ENCODE measurements at places on chromosomes 3 and 15.

DNA sequence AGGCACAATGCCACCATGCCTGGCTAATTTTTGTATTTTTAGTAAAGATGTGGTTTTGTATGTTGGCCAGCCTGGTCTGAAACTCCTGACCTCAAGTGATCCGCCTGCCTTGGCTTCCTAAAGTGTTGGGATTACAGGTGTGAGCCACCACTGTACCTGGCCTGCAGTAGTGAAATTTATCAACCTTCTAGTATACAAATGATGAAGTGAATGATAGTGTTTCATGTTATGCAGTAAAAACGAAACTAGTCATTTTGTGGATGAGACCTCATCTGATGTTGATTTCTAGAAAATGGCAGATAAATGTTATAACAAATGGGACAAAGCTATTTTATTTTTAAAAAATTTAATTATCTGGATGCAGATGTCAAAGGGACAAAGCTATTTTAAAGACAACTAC, 32.9 kb downstream of the NXPE3 start:
- no peak for DNase-seq

GRCh38 chr3:179063945-179064560, 7.6 kb downstream of the ZMAT3 start:
- DNase-seq, result no peak

DNA sequence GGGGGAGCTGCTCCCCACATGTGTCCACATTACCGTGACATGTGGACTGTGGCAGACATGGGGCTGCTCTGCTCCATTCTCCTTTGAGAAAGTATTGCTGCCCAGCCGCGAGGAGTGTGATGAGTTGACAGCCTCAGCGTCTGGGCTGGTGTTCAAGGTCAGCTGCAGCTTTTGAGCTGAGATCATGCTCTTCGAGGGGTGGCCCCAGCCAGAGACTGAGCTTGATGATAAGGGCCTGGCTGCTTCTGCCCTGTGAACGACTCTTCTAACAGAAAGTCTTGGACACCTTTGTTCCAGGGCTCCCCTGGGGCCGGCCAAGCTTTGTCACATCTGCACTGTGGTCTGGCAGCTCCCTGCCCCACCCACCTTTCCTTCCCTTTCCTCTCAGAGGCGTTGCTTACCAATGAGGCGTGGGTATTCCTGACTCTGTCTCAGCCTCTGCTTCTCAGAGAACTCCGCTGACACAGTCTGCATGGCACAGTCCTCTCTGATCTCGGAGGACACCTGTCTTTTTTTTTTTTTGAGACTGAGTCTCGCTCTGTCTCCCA, 86.6 kb downstream of the CHRD start:
- DNase-seq, result peak; percentile 45

DNA sequence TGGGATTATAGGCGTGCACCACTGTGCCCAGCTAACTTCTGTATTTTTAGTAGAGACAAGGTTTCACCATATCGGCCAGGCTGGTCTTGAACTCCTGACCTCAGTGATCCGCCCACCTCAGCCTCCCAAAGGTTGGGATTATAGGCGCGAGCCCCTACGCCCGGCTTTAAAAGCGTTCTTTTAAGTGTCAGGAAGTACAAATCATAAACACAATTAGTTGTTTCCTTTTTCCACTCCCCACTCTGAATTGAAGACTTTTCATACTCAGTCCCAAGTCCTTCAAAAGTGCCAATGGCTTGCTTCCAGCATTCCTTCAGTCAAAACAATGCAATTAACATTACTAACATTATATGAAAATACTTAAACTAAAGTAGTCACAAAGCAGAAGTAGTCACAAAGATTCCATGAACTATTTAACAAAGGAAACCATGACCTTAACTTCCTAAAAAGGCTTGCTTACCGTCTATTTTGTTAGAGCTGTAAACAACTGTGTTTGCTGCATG, 8.1 kb downstream of the WDR82 start:
- no peak for DNase-seq

DNA sequence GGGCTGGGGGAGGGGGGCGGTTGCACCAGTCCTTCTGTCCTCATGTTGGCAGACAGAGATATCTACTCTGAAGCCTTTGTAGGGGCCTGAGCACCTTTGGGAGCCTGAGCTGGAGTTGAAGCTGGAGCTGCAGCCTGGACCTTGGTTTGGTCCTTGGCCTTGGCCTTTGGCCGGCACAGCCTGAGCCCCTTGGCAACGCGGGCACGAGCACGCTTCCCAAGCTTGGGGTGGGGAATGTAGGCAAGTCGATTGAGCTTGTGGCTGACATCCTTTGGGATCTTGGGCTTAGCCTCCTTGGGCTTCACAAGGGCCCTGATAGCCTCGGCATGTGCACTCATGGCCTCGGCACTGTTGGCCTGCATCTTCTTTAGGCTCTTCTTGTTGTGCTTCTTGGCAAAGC, 8.1 kb upstream of the ST6GAL1 start:
- no peak for DNase-seq

- peak; percentile 59 for DNase-seq
Observed at GRCh38 chr3:141050576-141051442, at the start of gene SPSB4. Gene SPSB4, plus strand, starts transcription at chr3:141051347. Its CDS starts 14,758 bp downstream, at chr3:141066105.

GRCh38 chr3:54899273-54899672, 28.6 kb downstream of the LRTM1 start:
- no peak for DNase-seq

- DNase-seq, result no peak
Observed at GRCh38 chr3:113501597-113501996, 13.4 kb downstream of the SPICE1 start.

- no peak for DNase-seq
Observed at GRCh38 chr3:196047391-196048030, 34.4 kb downstream of the TFRC start.

DNA sequence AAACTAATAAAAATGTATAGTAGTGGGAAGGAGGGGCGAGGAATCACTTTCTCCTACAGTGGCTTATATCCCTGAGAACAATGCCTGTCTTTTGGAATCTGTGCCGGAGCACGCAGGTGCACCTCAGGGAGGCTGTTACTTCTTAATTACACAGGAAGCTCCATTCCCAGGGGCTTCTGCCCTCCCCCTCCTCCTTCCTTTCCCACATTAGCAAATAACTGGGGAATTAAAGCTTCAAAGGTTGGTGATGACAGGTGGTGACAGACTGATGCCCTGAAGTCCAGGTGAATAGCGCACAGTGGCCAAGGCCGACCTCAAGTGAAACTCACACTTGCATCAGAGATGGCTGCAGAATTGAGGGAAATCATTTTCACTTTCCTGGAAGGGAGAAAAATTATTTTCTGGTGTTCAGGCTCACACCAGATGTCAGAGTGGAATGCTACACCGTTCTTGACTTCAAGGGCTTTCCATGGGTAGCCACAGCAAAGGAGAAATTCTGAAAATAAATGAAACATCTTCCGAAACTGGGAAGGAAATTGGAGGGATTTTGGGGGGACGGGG, 3.7 kb downstream of the GRAMD2A start:
- no peak for DNase-seq

- DNase-seq, result peak; percentile 44
Observed at GRCh38 chr3:63015614-63016309, 140.5 kb upstream of the CADPS start.
